ENCODE measurements at places on chromosomes 16 and 17.
A peak's percentile ranks its signal among the peaks of the same experiment; 100 is the strongest.

DNA sequence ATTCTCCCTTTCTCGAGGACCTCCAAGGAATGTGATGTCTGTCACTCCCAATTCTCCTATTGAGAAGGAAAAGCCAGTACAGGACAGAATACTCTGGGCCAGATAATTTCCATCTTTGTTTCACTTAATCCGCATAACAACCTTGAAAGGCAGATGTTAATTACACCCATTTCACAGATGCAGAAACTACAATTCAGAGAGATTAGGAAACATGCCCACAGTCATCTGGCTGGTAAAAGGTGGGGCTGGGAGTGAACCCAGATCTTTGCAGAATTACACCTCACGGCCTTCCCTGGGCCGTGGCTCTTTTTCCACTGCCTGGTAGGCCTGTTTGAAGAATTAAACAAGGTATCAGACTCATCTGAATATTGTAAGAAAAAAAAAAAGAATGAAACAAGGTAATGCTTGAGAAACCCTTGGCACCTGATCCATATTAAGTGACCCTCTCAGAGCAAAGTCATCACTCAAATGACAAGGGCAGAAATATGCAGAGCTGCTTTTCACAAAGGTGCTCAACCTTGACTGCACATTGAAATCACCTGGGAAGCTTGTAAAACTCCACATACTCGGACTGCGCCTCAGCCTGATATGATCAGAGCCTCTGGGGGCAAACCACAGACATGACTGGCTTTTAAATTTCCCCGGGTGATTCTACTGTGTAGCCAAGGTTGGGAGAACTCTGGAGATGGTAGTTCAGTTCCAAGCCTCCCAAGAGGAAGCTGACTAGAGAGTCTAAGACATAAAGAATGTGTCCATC lies 16.6 kb upstream of the G6PC1 start:
- DNase-seq: no peak

GRCh38 chr16:86568677-86569623 lies 2.3 kb downstream of the FOXC2 start:
- no peak for DNase-seq

GRCh38 chr17:73973586-73974409 lies 229.7 kb upstream of the RPL38 start:
- DNase-seq: no peak

- DNase-seq: no peak
Observed at GRCh38 chr17:36679815-36680467, 78.6 kb downstream of the MRM1 start.

GRCh38 chr16:89563639-89564392 lies 3.3 kb downstream of the RPL13 start:
- DNase-seq: no peak

- no peak for DNase-seq
Observed at GRCh38 chr17:28385037-28385400, 13.5 kb downstream of the SARM1 start.

- no peak for DNase-seq
Observed at GRCh38 chr16:28082624-28083023, 19.1 kb upstream of the GSG1L start.

GRCh38 chr16:84893849-84894599 lies 74.2 kb downstream of the CRISPLD2 start:
- DNase-seq: no peak

GRCh38 chr17:9228408-9229159 lies 207.3 kb downstream of the NTN1 start:
- no peak for DNase-seq

- no peak for DNase-seq
Observed at GRCh38 chr17:50154604-50155003, 4.1 kb upstream of the PPP1R9B start.

- peak; percentile 21 for DNase-seq
Observed at GRCh38 chr17:40553694-40554534, 11.4 kb downstream of the CCR7 start.

GRCh38 chr16:71840052-71840451 lies 5.7 kb upstream of the ATXN1L start:
- DNase-seq: no peak

GRCh38 chr17:40722241-40722640 lies 18.7 kb upstream of the KRT24 start:
- no peak for DNase-seq

DNA sequence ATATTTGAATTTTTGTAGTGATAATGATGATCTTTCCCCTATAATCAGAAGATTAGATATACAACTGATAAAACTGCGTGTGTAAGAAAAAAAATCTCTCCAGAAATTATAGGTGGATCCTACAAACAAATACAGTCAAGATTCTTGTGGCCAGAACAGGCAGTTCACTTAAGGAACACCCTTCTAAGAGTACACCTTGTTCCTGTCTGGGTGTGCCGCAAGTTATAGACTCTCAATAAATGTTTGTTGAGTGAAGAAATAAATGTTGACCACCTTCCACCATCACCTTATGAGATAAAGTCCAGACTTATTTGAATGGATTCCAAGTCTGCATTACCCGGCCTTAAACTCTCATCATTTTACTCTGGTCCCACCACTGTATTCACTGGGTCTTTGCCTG lies 45.7 kb upstream of the SCNN1B start:
- DNase-seq: no peak

DNA sequence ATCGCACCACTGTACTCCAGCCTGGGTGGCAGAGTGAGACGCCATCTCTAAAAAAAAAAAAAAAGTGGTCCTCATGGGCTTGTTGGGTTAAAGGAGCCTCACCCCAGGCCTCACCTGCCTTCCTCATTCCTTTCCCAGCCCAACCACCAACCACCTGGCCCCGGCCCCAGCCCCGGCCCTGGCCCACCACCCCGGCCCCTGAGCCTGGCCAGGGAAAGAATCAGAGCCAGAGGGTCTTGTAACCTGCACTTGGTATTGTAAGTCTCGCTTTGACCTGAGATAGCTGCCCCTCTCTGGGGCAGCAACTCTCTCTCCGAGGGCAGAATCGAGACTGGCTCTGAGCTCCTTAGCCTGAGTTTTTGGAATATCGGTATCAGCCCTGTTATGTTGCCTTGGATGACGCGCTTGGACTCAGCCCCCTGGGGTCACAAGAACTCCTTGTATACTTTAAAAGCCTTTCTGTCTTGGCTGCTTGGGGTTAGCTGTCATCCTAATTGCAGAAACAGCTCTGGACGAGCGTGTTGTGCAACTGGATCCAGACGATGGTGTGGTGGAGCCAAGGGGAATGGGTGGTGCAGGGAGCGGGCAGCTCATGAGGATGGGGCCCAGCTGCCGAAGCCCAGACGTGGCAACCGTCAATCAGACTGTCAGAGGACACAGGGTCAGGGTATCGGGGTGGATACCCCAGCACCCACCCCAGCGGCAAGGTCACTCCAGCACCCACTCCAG lies 14.6 kb downstream of the SMTNL2 start:
- DNase-seq: no peak

GRCh38 chr17:3157218-3157617 lies 29.9 kb upstream of the OR1G1 start:
- DNase-seq: no peak

- peak; percentile 60 for DNase-seq
Observed at GRCh38 chr17:8163978-8164814, 1.4 kb upstream of the VAMP2 start.

DNA sequence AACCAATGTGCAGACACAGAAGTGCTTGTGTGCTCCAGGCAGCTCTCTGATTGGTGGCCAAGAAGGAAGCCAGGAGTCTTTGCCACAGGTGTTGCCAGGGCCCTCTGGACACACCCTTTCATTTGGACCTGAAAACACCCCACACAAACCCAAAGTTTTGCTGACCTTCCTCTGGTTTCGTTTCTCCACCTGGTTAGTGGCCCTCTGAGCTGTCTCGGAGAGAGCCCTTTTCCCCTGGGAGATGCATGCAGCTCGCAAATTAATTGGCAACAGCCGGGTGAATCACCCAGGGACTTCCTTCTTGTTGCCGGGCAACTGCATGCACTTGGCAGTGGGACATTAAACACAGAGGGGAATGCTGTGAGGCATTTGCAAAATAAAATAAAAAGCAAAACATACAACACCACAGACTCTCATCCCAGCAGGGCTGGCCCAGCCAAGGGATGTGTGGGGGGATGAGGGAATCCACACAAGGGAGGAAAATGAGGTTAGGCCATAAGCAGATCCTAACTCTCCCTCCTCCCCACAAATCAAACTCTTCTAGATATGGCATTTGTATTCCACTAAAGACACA lies 286.6 kb downstream of the SOX9 start:
- DNase-seq: no peak

- no peak for DNase-seq
Observed at GRCh38 chr17:44914148-44914547, 1.2 kb downstream of the GFAP start.

DNA sequence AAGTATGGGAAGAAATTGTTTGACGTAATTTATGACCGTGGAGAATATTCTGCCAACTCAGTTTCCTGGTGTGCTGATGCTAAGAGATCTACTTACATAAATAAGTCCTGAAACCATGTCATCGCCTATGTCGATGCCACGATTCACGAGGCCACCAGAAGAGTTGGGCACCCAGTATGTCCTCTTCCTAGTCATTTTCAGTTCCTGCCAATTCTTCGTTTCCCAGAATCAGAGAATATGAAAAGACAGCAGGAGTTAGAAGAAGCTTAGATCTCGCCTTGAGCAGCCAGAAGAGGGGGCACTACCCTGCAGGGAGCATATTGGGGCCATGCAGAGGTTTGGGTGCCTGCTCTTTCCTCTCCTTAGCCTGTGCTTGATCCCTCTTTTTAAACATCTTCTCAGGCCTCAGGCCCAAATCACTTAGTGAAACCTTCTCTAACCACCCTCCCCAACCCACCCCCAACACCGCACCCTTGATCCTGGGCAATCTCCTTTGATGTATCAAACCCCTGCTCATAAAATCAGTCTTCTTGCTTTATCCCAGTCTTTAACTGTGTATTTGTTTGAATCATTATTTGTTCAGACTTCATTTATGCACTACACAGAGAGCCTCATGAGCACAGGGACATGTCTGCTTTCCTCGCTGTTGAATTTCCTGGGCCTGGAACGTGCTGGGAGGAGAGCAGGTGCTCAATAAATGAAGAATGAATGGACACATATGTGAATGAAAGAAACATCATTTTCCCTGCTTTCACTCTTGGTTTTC lies 12.2 kb upstream of the LONP2 start:
- peak; percentile 23 for DNase-seq

DNA sequence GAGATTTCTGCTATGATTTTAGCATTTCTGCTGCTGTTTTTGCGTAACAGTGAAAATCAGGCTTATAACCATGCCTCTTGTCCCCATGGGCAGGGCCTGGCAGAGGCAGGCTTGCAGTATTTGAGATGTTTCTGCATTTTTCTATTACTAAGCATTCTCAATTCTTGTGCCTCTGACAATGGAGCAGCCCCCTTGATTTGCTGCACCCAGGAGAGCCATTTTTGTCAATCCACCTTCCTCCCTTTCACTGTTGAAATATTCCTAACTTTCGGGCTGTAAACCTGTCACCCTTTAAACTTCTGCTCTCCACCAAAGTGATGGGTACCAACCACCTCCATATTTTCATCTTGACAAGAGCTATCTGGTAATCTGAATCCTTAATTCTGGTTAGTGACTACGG lies 178.1 kb downstream of the CNTNAP4 start:
- DNase-seq: no peak

DNA sequence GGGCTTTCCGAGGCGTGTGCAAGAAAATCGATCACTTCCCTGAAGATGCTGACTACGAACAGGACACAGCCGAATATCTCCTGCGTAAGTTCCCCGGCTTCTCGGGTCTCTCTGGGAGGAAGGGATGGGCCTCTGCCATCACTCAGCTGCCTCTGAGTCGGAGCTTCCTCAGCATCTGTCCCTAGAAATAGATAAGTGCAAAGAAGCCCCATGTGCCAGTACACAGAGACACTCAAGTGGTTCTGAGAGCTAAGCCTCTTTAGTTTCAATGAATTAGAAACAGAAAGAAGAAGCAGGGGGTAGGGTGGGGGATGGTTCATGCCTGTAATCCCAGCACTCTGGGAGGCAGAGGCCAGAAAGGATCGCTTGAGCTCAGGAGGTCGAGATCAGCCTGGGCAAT lies 90.6 kb downstream of the CACNG3 start:
- DNase-seq: no peak

DNA sequence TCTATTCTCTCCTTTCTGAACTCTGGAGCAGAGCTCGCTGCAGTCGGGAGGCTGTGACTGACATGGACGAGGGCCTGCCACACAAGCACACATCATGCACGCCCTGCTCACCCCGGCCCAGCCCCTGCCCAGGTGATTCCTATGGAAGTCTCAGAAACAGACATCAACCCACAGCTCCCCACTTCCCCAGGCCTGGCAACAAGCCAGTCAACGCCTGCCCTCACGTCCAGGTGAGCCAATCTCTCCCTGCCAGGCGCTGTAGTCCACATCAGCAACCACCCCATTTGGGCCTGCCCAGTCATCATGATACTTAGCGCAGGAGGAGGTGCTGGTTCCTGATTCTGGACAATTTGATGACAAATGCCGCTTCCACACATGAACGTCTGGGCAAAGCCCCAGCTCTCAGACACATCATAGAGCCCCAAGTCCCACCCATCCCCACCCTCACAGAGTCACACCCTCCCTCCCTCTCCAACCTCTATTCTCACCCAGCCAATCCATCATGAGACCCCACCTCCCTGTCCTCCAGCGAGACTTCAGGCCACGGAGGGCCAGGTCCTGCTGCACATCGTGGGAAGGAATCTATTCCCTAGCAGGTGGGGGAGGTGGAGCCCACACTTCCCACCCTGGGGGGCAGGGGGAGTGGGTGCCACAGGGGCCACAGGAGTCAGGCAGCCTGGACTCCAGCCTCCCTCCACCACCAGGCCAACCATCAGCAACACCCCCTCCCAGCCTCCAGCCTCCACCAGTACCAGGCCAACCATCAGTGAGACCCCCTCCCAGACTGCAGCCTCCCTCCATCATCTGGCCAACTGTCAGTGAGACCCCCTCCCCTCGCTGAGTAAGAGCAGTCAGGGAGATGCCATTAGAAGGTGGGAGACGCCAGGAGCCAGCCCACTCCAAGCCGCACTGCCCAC lies 33.7 kb upstream of the GSG1L start:
- DNase-seq: no peak

- DNase-seq: no peak
Observed at GRCh38 chr17:19876529-19877161, 8.9 kb upstream of the ULK2 start.

DNA sequence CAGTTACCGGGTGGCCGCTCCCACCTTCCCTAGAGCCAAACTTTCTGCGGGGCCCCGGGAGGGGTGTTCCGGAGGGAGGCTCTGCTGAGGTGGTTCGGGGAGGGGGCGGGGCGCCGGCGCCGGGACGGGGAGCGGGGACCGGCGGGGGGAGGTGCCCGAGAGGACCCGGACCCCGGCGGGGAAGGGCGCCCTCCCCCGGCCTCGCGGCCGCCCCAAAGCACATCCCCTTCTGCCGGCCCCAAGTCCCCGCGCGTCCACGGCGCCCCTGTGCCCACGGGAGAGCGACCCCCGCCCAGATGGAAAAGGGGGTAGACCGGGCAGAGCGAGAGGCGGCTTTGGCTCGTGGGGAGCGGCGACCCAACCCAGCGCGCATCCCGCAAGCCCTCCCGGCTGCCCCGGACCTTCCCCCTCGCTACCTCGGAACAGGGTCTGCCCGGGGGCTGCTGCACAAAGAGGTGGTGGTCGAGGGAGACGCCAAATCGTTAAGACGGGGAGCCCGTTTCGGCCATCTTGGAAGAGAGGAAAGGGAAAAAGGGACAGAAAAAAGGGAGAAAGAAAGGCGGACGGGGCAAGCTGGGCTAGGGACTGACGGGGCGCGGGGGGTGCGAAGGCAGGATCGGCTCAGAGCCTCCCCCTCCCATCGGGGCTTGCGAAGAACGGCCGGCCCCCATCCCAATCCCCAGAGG lies 530 bp downstream of the PCGF2 start:
- no peak for DNase-seq

- no peak for DNase-seq
Observed at GRCh38 chr17:78001182-78001581, 42.7 kb downstream of the TNRC6C start.

GRCh38 chr17:44307387-44308186 lies 814 bp upstream of the RUNDC3A start:
- no peak for DNase-seq

All from activated naive CD4-positive, alpha-beta T cell treated with anti-CD3 and anti-CD28 coated beads, Interleukin-2, amount 50 U/mL, for 16 hours (primary cell).